Right kidney (tissue), 9 donors: ENCODE measurements at places on chromosomes 3 and 15.

DNA sequence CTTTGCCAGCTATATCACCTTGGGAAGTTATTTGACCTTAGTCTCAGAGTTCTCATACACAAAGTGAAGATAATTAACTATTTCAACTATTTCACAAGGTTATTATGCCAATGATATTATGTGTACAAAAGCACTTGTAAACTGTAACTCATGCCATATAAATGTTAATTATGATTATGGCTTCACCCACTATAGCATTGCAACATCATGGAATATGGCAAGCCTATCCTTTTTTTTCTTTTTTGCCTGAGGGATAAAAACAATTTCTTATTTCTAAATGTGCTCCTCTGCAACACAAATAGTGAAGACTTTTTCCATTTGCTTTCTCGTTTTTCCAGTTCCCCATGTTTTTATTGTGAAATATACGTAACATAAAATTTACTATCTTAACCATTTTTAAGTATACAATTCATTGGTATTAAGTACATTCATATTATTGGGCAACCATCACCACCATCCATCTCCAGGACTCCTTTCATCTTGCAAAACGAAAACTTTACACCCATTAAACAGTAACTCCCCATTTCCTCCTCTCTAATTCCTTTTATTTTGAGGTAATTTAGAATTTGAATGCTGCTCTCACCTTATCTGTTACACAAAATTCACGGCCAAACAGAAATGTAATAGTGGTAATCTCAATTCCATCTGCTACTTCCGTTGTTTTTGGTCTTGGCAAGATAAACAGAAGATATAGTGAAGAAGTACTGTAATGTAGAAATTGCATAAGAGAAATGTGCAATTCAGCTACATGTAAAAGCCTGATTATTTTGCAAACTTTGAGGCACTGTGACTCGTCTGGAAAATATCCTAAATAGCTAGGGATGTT, 46.3 kb downstream of the NANOGP8 start:
- no peak for DNase-seq

DNA sequence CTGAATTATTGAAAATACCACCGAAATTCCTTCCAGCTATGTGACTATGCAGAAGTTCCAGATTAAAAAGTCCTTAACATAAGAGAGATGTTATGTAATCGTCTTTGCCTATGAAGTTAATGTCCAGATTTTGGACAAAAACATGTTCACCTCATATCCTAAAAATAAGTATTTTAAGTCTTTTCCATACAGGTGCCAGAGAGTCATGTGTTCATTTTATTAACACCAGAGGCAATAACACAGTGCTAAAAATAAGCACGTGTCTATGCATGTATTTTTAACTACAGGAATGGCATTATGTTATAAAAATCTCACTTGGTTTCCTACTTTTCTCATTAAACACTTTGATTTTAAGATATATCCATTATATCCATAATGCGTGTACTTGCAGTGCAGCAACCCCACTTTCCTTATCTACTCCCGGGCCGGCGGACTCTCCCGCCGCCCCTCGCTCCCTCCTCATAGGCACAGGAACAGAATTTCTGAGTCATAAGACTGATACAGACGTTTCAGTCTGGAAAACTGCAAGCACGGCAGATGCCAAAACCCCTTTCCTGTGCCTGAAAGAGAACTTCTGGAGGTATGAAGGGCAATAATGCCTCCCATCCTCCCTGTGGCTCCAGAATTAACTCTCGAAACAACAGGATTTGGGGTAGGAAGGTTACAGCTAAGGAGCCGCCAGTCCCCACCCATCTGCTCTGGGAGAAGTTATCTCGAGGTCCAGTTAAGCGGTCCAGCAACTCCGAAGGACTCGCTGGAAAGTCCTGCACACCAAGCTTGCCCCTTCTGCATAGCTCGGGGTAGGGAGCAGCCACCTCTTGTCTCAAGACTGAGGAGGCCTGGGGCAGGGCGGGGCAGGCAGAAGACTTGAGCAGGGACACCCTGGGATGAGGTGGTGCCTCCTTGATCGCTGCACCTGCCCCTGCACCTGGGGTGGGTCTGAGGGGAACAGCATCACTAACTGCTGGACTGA, 22.3 kb upstream of the PSTPIP1 start:
- DNase-seq = no peak

DNA sequence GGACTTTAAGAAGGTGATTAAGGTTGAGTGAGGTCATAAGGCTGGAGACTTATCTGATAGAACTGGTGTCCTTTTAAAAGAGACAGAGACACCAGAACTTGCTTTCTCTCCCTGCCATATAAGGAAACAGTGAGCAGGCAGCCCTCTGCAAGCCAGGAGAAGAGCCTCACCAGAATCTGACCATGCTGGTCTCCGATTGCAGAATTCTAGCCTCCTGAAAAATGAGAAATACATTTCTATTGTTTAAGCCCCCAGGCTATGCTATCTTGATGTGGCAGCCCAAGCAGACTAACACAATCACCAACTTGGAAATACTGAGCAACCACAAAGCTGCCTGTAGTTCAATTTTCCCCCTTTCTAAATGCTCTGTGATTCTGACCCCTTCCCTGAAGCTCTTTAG, 161.4 kb upstream of the RARB start:
- no peak for DNase-seq

DNA sequence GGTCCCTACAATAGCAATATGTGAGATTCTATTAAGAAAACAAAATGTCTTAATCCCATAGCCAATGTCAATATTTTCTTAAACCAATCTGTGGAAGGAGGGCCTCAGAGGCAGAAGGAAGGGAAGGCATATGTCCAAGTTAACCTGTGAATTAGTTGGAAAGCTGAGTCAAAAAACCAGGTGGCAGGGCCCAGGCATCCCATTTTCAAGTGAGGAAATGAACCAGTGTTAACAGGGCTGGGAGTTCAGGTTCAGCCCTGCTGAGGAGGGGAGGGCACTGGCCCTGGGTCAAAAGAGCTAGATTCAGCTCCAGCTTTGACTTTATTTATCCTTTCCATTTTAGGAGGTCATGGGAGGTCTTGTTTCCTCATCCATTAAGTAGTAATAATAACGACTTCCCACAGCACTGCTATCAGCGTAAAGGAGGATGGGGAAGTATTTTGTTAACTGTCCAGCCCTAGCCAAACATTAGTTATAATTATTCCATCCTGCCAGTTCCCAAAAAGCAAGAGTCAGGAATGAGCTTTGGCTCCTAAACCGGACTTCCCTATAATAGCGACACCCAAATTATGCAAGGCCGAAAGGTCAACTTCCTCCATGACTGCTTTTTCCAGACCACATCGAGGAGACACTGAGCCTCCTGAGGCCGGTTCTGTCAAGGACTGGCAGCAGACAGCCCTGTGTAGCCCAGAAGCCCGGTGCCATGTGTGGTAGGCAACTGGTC, 3.2 kb downstream of the MASP1 start:
- DNase-seq = no peak

DNA sequence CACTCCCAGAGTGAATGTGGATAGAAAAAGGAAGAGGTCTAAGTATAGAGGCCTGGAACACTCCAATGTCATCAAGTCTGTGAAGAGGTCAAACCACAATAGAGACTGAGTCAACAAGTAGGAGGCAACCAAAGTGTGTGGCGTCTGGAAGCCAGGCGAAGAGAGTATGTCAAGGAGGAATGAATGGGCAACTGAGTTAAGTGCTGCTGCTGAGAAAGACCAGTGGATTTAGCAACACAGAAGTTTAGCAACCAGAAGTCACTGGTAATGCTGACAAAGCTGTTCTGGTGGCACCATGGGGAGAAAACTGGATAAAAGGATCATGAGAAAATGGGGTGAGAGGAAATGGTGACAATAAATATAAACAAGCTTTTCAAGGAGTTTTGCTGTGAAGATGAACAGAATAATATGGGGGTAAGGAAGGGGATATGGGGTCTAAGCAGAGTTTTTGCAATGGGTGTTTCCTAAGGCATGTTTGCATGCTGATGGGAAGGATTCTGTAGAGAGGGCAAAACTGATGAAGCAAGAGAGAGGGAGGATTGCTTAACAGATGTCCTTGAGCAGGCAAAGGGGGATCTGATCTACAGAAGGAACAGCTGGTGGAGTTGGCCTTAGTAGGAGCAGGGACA, 38.4 kb downstream of the PCOLCE2 start:
- no peak for DNase-seq

GRCh38 chr3:178244733-178245709, 291.2 kb upstream of the KCNMB2 start:
- DNase-seq = no peak

- DNase-seq = no peak
Observed at GRCh38 chr15:80007532-80007931, 36.5 kb upstream of the BCL2A1 start.

DNA sequence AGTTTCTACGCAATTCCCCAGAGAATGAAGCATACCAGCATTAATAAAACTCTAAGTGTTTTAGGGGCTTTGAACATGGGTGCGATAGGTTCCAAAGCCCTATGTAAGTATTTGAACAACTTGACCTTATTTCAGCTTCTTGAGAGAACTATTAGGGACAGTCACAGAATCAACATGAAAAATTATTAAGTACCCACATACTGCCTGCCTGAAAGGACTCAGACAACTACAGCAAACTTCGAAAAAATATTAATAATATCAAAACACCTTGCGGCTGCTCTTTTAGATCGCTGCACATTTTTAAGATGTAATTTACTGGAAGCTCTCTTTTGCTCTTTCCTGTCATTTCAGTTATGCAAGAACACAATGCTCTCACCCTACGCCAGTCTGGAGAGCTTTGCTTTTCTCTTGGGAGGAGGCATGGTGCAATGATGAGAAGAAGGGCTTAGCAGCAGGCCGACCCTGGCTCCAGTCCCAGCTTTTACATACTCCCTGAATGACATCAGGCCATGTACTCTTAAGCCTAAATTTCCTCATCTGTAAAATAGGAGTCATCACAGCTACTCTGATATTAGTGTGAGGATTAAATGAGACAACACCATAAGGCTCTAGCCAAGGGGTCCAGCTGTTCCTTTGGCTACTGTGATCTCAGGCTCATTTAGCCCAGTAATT, 640.7 kb downstream of the FHIT start:
- no peak for DNase-seq

DNA sequence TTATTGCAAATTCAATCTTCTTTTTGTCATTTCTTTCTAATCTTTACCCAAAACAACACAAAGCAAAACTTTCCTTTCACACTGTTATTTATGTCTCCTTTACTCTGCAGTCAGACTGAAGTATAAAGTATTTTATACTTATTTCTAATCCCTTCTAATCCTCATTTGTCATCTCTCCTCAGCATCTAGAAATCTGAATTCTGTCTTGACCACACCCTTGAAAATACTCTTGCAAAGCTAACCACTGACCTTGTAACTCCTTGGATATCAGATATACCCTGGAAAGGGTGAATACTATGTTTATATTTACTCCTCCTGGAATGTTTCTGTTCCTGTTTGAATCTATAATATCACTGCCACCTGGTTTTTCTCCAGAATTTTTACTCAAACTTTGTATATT, 481.1 kb downstream of the ZNF385D start:
- DNase-seq = no peak

GRCh38 chr3:260898-261297, 64.3 kb downstream of the CHL1 start:
- DNase-seq = no peak

GRCh38 chr15:46178138-46178537, 543.3 kb downstream of the SQOR start:
- no peak for DNase-seq

DNA sequence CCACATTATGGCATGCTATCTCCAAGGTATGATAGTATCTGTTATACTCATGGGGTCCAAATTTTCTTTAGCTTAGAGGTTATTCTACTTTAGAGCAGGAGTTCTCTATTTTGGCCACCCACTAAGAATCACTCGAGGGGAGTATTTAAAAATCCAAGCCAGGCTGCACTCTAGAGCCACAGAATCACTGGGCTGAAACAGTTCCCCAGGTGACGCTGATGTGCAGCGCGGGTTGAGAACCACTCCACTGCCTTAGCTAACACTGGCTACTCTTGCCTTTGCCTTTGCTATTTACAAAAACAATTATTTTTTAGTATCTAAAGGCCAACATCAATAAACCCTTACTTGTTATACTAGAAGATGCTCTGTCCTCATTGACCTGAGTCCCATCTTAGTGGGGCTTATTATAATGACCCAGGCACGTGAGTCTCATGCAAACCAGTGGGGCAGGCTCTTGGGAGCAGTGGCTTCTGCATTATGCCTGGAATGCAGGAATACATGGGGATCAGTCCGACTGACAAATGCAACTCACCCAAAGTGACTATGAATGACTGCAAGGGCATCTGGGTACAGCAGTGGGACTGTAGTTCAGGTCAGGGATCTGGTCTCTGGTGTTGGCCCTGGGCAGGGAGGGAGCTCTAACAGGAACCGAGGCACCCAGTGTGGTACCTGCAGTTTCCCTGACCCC, 21.7 kb upstream of the CGNL1 start:
- no peak for DNase-seq

DNA sequence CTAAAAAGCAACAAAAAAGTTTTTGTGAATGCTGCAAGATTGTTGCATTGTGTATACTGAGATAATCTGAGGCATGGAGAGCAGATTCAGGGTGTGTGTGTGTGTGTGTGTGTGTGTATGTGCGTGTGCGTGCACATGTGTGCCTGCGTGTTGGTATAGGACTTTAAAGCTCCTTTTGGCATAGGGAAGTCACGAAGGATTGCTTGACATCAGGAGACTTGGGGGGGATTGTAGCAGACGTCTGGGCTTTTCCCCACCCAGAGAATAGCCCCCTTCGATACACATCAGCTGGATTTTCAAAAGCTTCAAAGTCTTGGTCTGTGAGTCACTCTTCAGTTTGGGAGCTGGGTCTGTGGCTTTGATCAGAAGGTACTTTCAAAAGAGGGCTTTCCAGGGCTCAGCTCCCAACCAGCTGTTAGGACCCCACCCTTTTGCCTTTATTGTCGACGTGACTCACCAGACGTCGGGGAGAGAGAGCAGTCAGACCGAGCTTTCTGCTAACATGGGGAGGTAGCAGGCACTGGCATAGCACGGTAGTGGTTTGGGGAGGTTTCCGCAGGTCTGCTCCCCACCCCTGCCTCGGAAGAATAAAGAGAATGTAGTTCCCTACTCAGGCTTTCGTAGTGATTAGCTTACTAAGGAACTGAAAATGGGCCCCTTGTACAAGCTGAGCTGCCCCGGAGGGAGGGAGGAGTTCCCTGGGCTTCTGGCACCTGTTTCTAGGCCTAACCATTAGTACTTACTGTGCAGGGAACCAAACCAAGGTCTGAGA, 4.7 kb downstream of the BHLHE40 start:
- DNase-seq = no peak

- DNase-seq = no peak
Observed at GRCh38 chr3:53704363-53704725, 141.9 kb downstream of the CHDH start.

DNA sequence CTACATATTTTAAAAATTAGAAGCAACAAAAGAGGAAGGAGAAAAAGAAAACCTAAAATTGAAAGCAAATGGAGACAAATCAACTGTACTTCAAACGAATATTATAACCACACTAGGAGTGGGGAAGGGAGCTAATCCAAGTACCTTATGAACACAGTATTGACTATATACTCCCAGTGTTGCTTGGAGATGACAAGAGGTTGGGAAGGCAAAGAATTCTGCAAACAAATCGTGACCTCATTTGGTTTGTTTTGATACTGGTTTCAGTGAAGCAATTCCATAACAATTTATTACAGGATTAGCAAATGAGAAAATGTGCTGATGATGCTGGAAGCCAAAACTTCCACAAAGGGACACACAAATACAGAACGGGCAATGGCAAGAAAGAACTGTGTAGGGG, 268.1 kb downstream of the ULK4 start:
- no peak for DNase-seq
